Activated CD4-positive, alpha-beta T cell treated with anti-CD3 and anti-CD28 coated beads, Interleukin-2, Interleukin-6, amounts not matched to agents 100 ng/mL and 50 ng/mL, durations not matched to agents 16 hours and 8 hours (primary cell): ENCODE measurements at places on chromosomes 7 and 10.

- no peak for DNase-seq
These were observed 5.5 kb downstream of the ADRA2A start for GRCh38 chr10:111082102-111082975.

GRCh38 chr10:59336632-59337031 is 25.7 kb downstream of the FAM13C start:
- DNase-seq: no peak

DNA sequence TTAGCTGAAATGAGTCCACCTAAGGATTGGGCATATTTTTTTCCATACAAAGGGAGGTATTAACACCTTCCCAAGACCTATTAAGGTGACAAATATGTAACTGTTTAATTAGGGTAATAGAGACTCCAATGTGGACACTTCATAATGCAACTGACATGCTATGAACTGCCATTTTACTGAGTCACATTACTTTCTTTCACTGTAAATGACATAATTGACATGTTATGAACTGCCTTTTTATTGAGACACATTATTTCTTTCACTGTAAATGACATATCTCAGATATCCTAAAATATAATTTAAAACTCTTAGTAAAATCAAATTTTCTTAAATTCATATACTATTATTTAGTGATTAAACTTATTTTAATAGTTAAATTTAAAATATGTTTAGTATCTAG is 528.8 kb upstream of the PCDH15 start:
- no peak for DNase-seq

DNA sequence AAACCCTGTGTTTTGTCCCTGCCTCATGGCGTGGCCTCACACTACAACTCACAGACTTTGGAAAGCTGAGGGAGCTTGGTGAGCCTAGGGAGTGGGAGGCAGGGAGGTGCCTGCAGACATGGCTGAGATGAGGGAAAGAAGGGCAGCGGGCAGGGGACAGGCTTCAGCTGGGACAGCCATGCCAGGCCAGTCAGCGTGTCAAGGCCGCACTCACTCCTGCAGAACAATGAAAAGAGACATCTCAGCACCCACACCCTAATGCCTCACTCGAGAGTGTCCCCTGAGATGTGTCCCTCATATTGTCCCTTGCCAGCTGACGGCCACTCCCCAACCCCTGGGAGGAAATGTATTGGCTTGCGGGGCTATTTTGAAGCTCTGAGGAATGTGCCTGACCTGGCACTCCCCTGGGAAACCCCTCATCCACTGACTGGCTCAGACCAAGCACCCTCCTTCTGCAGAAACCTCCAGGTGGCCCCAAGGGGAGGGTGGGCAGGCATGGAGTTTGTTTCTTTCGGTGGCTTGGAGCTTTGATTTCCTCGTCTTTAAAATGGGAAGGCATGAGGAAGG is 31.6 kb downstream of the SH3PXD2A start:
- DNase-seq: no peak

DNA sequence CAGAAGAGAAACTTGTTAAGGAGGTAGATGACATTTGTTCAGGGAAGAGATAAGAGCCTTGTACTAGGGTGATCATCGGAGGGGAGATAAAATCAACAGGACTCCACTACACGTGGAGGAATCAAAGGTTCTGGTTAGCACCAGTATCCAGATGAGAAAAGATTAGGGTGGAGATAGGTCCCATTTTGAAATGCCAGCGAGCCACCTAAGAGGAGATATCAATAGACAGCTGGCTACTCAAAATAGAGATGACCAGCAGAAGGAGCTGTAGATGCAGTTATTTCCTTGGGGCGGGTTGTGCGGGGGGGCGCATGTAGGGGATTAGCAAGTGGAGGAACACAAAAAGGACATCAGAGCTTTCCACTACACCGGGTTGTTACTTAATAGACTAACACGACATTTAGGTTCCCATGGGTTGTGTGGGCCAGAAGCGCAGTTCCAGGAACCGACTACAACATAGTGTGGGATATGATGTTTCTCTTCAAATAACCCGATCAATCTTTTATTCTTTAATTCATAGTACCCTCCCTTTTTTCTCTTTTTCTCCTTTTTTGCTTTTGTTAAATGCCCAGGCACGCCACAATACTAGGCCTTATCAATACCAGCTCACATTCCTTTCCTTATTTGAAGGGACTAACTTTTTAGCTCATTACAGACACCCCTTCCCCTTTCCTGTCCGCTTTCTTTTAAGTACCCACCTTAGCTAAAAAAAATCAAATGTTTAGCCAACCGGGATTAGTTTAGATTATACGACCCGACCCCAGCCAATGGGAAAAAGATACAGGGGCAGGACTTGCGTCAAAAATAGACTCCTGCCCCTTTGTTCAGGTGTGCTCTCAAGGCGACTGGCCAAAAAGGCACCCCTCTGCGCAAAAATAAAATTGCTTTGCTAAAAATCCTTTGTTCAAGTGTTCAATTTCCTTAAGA is 2.0 kb upstream of the KIF11 start:
- peak; percentile 18 for DNase-seq

DNA sequence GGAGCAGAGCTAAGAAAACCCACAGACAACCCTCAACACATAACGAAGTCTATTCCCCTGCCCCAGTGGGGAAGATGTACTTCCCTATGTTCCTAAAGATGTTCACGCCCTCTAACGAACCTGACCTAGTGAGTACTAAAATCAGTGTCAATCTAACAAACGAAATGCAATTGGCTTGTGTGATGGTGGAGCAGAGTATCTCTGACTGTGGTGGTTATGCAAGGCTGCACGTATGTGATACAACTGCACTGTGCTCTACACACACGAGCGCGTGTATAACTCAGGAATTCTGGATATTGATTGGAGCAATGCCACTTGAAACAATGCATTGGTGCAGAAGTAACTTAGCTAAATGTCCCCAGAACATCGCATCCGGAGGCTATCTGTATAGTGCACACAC is 1.3 kb downstream of the ANKRD16 start:
- no peak for DNase-seq

DNA sequence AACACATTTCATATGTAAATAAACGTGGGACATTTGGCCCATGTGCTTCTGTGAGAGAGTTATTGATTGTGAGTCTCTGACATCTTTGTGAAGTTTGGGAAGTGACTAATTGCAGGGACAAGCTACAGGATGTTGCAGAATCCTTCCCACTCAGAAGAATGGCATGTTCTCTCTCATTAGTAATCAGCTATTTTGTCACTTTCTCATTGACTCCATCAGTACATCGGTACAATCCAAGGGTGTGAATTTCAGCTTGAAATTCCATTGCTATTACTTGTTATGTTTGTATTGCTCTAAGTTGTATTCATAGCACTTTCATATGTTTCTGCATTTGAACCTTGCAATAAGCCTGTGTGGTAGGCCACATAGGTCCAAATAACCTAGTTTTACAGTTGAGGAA is 100.0 kb upstream of the KCNMA1 start:
- DNase-seq: no peak

DNA sequence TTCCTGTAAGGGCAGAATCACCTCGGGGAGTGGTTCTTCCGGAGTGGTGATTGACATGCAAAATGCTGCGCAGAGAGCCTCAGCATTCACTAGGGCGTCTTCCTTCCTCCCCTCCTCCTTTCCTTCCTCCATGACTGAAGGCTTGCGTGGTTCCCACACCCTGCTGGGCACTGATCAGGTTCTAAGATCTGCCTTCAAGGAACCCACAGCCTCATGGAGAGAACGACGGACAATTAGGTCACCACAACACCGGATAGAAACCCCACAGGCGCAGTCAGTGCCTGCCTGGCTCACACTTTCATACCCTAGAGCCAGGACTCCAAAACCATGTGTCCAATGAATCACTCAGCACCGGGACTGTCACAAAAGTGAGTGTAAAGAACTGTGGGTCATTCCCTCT is 131.3 kb downstream of the DPP6 start:
- no peak for DNase-seq

DNA sequence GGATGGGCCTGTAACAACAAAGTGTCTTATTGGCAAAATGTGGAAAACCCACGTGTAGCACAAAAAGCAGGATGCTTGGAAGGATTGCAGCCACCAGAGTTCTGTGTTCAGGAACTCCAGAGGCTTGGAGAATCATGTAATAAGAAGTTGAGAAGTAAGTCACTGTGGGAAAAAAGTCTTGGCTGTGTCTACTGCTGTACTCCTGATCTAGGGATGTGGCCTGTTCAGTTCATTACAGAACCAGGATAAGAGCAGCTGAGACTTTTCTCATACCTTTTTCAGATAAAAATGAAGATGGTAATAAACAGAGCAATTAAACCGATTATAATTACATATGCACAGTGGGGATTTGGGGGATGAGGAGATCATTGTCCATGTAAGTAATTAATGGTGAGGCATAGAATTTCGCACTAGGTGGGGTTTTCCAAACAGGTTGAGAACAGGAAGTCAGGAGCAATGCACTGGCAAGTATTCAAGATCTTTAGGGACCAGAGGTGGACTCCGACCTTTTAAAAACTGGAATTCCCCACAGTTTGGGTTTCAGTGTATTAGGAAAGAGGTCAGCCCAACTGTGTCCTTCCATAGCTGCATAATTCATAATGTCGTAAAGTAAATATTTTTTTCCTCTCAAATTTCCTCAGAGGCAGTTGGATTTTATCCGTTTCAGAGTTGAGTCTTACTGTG is 281.7 kb downstream of the FRMD4A start:
- DNase-seq: no peak
